ENCODE measurements at places on chromosomes 4 and X. TPM values are rescaled to one million over a fixed set of nuclear protein-coding genes. Genes with fewer than 3 reads are reported as not detected.

DNA sequence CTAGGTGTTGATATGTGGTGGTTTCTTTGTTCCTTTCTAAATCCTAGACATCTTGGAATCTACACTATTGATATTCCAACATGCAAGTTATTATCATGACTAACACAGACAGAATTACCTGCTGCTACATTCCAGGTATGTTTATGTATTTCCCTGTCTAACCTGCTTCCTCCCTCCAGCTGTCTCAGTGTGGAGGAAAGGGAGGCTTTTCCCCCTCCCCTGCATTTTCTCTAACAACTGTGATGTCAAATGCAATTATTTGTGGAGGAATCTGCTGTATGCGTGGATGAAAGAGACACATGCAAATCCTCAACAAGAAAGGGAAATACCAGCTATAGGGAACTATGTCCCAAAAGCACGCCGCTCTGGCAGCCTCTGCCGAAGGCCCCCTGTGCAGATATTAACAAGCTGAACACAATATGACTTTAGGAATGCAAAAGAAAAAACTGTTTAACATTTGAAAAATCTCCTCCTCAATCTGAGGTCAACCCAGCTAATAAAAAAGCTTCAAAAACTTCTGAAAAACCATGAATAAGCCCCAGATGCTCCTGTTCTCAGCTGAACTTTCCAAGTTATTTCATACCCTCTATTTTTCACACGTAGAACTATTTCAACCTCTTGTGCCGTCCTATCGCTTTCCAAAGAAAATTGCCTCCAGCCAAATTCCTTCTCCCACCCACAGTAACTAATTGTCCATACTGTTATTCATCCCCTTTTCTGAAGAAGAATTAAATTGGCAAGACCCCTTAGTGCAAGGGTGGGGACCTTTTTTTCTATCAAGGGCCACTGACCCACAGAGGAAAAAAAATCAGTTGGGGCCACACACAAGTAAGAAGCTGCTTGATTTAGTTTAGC is 225.1 kb upstream of the GPC4 start:
- no peak for DNase-seq

DNA sequence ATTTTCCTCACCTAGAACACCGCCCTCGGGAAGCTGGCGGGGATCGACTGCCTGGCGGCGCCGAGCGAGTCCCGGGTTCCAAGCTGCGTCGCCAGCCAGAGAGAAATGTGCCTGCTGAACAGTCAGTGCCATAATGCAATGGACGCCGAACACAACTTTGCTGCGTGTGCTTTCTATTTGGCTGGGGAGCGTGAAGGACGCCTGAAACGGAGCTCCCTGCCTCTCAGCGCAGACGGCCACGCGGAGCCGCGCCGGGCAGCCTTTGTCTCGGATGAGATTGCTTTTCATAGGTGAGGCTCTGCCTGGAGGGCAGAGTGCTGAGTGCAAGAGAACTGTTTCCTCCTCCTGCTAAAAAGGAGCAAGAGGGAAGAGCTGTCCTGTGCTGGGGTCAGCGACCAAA is 107.7 kb upstream of the BCOR start:
- no peak for DNase-seq

- no peak for DNase-seq
Observed at GRCh38 chr4:101171747-101172146, 175.6 kb downstream of the PPP3CA start.

- DNase-seq, result no peak
Observed at GRCh38 chr4:52173470-52174045, 122.5 kb downstream of the SPATA18 start.

DNA sequence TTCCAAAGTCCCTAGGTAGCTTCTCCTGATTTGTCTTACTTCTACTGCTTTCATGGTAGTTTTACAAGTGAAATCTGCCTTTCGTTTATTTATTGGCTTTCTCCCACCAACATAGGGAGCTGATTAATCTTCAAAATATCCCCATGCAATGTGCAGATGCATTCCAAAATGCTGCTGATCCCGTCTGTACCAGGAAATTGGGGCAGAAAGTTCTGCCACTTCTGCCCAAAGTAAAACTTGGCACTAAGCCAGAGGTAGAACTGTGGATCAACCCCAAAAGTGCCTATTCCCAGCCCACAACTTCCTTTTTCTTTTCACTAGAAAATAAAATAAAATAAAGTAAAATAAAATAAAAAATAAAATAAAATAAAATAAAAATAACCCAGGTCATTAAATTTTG is 47.3 kb upstream of the PPARGC1A start:
- DNase-seq, result no peak

DNA sequence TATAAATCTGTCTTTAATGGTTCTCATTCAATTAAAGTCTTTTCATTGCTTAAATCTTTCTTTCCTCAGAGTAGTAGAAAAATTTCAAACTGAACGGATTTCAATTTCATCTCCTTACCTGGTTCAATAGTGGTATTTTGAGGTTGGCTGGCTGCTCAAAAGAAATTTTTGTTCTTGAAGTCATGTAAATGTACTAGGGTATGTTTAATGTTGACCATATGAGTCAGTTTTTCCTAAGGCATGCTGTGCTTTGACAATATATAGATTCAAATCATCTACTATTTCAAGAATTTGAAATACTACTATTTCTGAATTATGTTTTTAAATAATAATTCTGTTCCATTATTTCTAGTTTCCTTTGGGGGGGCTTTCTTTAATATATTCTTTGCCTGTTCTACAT is 105.5 kb downstream of the PACRGL start:
- no peak for DNase-seq

DNA sequence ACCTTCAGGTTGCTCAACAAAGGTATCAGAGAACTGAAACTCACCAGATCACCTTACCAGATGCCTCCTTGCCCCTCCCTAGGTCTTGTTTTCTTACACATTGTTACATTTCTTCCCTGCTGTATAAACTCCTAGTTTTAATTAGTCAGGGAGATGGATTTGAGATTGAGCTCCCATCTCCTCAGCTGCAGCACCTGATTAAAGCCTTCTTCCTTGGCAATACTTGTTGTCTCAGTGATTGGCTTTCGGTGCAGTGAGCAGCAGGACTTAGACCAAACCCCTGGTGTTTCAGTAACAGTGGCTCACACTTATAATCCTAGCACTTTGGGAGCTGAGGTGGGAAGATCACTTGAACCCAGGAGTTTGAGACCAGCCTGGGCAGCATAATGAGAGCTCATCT is 42.5 kb upstream of the KLHL8 start:
- DNase-seq, result no peak

- DNase-seq, result no peak
Observed at GRCh38 chr4:26003056-26003455, 89.0 kb downstream of the SMIM20 start.

- no peak for DNase-seq
Observed at GRCh38 chrX:136047016-136047642, 61.9 kb downstream of the SLC9A6 start.

DNA sequence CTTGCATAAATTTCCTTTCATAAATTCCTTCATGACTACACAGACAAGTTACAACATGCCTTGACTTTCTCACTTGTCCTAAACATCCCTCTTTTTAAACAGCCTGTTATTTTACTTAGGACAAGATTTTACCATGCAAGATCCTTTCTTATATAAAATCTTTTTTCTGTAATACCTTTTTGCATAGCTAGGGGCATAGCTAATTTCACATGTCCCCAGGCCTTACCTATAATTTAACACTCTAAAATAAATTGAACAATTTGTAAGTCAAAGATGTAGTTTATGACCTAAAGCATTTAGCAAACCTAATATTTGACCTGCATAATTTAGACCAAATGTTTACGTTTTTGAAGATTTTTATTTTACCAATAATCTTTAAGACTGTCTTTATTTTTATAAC is 396.3 kb upstream of the FSTL5 start:
- DNase-seq, result no peak

The PRMT9 gene
- 14.8 TPM for total RNA-seq

- no peak for DNase-seq
Observed at GRCh38 chr4:159444678-159445077, 341.8 kb downstream of the RAPGEF2 start.

DNA sequence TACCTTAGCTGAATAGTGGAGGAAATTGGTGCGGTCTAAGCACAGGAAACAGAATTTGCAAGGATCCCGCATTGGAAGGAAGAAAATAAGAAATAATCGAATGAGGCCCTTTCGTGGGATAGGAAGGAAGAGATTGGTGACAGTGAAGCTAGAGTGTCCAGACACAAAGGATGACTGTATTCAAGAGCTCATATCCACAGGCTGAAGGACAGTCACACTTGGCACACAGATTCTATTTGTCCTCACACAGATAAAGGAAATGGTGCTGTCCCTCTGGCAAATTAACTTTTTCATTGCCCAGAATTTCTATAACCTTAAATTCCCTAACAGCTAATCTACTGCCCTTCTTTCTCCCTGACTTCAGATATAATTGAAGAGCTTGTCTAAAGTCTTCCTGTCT is 2188.9 kb upstream of the TENM3 start:
- DNase-seq, result no peak

The IL15 gene
- total RNA-seq, result 0.82 TPM

- DNase-seq, result no peak
Observed at GRCh38 chrX:21529771-21530170, 128.4 kb downstream of the KLHL34 start.

The SPACA5B gene
- total RNA-seq, result not detected

The BMPR1B gene
- total RNA-seq, result 2.6 TPM

The RASL11B gene
- 22.7 TPM for total RNA-seq

The CLDN34 gene
- total RNA-seq, result 0.84 TPM

GRCh38 chrX:119677654-119677981 is 15.3 kb downstream of the SEPTIN6 start:
- DNase-seq, result no peak

DNA sequence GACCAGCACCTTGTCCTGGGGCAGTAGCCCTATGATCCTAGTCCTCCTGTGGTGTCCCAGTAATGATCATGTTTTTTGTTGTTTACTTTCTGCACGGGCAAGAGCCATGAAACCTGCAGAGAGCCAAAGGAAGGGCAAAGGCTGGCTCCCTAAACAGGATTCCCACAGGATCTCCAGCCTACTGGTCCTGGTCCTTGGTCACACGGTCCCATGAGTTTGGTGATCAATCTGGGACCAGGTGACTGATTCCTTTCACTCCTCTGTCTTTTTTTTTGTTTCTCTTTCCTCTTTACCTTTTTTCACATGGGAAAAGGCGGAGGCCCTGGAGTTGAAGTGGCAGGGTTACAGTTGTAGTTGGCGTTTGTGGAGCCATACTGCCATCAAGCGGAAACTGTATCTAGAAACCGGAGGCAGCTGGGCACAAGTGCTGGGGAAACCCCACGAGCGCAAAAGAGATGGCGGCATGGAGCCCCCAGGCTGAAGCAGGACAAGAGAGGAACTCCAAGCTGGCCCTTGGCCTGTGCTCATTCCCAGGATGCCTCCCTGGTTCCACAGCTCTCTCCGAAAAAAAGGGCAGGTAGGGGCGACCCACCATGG is 34.6 kb downstream of the NBDY start:
- DNase-seq, result no peak

The ARSJ gene
- 3.1 TPM for total RNA-seq

Measured in mesothelial cell of epicardium (in vitro differentiated cells).